Activated CD4-positive, alpha-beta T cell treated with anti-CD3 and anti-CD28 coated beads for 24 hours (primary cell): ENCODE measurements at places on chromosomes 13 and 19.

DNA sequence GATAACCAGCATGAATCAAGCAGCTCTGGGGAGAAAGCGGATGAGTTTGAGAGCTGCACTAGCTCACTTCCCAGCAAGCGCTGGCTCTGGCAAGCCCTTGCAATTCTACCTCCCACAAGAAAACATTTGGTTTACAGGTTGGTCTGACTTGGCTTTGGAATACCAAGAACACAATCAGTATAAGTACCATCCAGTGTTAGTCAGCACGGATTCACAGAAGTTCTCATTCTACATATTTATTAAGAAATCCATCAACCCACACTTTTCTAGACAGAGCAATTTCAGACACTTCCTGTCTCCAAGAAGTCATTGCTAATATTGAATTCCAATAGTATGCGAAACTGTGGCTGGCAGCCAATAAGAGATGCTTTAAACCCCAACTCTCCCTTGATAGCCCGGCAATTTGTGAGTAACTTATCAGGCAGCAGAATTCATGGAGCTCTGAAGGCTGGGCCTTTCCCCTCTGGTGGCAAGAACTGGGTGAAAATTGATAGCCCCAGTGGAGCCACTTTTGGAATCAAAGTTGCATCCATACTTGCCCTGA, 59.4 kb upstream of the WASF3 start:
- no peak for DNase-seq

DNA sequence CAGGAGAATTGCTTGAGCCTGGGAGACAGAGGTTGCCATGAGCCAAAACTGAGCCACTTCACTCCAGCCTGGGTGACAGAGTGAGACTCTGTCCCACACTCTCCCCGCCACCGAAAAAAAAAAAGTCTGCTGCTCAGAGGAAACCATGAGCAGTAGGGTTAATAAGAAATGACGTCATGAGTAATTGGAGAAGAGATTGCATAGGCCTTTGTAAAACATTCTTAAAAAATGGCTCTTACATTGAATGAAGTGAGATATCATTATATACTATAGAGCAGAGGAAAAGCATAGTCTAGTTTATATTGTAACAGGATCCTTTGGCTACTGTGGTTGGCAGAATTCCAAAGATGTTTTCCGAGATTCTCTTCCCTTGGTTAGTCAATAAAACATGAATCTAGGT, 228.2 kb downstream of the PCDH20 start:
- DNase-seq, result no peak

GRCh38 chr13:98879957-98880356, 97.9 kb downstream of the DOCK9 start:
- no peak for DNase-seq

- DNase-seq, result no peak
These were observed 19.5 kb upstream of the MEIS3 start for GRCh38 chr19:47438793-47439220.

DNA sequence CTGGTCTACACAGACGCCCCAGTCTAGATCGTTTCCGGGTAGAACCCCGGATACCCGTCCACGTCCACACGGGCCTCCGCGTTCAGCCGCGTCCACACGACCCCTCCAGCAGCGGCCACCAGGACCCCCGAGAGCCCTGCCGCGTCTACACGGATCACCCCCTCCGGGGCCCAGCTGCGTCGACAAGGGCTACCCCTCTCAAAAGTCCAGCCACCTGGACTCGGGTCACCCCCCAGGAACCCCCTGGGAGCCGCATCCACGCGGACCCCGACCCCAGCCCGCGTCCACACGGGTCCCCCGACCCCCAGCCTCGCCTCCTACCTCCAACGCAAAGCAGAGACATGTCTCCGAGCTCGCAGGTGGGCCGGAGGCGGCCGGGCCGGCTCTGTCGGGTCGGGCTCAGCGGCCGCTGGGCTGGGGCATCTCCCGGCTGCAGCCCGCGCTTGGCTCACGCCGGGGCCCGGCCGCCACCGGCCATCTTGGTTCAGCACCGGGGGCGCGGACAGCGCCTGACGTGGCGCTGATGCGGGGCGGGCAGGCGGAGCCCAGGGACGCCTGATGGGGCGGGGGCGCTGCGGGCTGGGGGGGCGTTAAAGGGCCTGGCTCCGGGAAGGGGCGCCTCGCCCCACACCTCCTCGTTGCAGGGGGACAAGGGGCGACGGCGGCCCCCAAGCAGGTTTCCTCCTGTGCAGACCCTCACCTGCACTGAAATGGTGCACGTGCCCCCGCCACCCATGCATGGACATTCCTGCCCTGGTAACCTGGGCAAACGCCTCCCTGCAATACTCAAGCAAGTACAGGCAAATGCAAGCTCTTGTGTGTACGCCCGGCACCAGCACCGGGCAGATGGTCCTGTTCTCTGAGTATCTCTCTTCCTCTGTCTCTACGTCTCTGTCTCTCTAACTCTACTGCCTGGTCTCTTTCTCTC, at the start of gene UNC13A:
TSS of gene UNC13A (minus strand) at position 498 of the 928 bp plus-strand sequence. CDS start at position 343, 155 bp downstream.
- DNase-seq, result peak; percentile 27

DNA sequence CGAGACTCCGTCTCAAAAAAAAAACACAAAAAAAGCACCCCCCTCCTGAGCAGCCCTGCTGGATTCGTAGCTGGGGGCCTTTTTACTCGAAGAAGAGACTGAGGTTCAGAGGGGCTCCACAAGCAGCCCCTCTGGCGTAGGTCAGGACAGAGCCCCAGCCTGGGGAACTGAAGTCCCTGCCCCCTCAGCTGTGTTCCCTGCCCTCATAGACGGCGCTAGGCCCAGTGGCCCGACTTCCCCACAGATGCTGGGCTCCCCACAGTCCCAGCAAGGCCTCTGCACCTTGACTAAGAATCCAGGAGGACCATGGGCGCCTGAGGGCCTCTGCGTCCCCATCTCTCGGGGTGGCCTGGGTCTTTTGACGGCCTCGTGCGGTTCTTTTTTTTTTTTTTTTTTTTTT, 1.1 kb upstream of the MISP start:
- DNase-seq, result no peak

GRCh38 chr19:10812196-10812595, 23.8 kb downstream of the TMED1 start:
- no peak for DNase-seq

DNA sequence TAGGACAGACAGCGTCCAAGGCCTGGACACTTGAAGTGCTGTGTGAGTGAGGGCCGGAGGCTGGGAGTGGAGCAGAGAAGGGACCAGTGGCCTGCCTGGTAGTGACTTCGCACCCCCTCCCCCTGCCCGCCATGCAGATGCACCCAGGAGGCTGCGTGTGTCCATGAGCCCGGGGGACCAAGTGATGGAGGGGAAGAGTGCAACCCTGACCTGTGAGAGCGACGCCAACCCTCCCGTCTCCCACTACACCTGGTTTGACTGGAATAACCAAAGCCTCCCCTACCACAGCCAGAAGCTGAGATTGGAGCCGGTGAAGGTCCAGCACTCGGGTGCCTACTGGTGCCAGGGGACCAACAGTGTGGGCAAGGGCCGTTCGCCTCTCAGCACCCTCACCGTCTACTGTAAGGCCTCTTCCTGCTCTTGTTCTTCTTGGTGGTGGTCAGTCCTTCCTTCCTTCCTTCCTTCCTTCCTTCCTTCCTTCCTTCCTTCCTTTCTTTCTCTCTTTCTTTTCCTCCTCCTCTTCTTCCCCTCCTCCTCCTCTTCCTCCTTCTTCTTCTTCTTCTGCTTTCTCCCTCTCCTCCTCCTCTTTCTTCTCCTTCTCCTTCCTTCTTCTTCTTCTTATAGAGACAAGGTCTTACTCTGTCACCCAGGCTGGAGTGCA, 6.0 kb upstream of the FFAR1 start:
- no peak for DNase-seq

DNA sequence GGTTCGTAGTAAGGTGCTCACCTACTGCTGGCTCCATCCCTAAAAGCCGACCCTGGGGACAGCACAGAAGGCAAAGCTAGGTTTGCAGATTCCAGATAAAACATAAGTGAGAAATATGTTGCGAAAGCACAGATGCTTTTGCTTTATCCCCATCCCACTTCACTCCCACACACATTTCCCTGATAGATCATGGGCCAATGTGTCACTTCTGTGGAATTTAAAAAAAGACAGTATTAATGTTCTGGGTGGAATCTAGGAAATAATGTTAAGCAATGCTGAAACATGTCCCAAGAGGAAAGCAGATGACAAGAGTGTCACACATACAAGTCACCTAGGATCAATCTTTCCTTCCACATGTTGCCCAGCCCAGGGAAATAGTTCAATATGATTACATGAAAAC, 661.0 kb upstream of the MIR17HG start:
- DNase-seq, result no peak

DNA sequence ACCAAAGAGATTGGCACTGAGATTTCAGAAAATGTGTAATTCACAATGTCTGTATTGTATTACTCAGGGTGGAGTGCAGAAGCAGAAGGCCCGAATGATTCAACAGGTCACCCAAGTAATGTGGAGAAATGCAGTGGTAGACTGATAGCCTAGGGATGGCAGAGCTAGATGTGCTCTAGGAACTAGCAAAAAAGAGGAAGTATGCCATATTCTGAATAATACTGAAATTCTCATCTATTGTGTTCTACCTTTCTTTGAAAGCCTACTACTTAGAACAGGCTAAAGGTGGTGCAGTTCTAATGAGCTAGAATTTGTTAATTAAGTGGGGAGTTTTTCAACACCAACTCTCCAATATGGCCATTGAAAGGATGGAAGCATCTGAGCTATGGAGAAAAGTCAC, 1449.8 kb upstream of the MIR17HG start:
- DNase-seq, result no peak

- DNase-seq, result no peak
These were observed 162.4 kb downstream of the FOXO1 start for GRCh38 chr13:40503966-40504591.

GRCh38 chr19:45187421-45188100, 9.0 kb downstream of the BLOC1S3 start:
- no peak for DNase-seq

GRCh38 chr13:33322543-33322809, 36.9 kb upstream of the STARD13 start:
- DNase-seq, result no peak

DNA sequence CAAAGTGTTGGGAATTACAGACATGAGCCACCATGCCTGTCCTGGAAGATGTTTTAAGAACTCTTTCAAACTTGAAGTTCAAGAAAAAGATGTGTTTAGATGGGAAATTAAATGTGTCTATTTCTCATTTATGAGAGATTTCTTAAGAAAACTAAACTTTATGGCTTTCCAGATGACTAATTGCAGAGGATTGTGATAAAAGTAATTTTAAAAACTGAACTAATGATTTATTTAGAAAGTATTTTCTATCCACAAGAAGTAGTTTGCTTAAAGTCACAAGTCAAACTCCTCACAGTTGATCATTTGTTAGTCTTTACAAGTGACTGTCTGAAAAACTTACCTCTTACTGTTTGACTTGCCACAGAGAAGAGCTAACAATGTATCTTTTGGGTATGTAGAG, 89.6 kb upstream of the SPRY2 start:
- DNase-seq, result no peak

- peak; percentile 34 for DNase-seq
These were observed 9.9 kb upstream of the ACSBG2 start for GRCh38 chr19:6125571-6125989.
